Astrocyte of the cerebellum (primary cell): ENCODE measurements at places on chromosomes 6 and 20.

GRCh38 chr6:3902871-3903648 lies 53.9 kb downstream of the FAM50B start:
- no peak for DNase-seq

GRCh38 chr6:158337332-158337731 lies 25.1 kb downstream of the TULP4 start:
- DNase-seq, result no peak

DNA sequence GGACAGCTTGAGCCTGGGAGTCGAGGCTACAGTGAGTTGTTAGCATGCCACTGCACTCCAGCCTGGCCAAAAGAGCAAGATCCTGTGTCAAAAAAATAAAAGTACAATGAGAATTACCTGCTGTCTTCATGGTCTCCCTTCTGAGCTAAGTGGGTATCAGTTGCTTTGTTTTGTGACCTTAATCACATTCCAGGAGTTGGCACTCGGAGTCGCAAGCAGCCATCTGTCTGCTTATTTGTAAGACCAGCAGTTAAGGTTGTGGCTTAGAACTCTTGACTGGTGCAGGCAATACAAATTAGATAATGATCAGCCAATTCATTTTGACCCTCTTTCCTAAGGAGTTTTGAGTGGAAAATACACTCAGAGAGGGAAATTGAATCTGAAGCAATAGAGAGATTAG lies 114.0 kb downstream of the MYO6 start:
- no peak for DNase-seq

- no peak for DNase-seq
Observed at GRCh38 chr6:112106562-112106961, 19.2 kb downstream of the FAM229B start.

- no peak for DNase-seq
Observed at GRCh38 chr6:113736978-113737377, 120.2 kb upstream of the MARCKS start.

DNA sequence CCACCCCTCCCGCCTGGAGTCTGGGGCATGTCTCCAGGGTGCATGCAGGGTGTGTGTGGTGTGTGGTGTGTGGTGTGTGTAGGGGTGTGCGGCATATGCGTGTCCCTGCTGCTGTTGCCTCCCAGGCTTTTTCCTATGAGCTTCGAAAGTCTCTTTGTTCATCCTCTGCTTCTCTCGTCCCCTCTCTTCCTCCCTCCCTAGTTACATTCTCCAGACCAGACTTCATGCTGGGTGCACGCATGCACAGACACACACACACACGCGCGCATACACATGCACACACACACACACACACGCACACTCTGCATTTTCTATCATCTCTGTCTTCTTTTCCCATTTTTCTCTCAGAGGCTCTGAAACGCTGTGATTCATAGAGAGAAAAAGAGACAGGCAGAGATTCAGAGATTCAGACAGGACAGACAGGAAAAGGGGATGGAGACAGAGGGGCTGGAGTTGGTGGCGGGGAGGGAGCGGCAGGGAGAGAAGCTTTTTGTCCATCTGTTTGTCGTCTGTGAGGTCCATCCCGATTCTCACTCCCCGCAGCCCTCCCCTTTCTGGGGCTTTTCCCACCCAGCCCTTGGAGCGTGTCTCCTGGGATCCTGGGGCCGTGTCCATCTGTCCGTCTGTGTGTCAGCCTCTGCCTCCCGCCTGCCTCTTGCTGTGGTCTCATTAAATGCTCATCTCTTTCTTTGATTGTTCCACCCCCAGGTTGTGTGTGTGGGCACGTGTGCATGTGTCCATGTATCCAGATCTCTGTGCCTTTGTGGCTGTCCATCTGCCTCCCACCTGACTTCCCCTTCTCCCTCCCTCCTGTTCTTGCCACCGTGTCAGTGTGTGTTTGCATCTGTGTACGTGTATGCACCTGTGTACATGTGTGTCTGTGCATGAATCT lies 62.6 kb downstream of the SRC start:
- DNase-seq, result no peak

DNA sequence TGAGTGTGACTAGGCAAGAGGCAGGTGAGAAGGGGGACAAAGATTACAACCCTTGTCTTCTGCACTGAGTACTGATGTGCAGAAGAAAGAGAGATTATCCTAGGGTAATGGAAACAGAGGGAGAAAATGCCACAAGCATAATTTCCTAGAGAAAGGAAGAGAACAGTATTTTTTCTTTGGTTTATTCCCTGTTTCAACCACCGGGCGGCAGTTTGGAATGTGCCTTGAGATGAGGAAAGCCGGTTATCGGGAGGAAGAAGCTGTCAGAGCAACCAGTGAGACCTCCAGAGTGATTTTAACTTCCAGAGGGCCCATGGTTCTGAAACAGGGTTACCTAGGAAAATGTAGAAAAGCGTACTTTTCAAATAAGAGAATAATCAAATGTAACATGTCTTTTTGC lies 121.4 kb downstream of the REV3L start:
- DNase-seq, result peak; percentile 32

DNA sequence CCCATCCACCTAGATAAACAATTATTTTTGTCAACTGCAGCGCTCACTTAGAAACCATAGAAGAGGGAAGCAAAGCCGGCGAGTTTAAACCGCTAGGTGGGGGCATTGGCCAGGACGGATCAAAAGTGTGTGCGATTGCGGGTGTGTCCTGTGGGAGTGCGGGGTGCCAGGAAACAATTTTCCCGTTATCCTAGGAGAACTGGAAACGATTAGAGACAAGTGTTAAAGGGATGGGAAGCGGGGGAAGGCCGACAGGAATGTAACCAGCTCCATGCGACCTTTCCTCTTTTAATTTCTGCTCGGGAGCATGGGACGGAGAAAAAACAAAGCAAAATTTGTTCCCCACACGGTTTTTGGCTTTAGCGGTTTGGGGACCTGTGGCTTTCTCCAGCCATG lies 2.8 kb upstream of the HTR1B start:
- DNase-seq, result peak; percentile 53

- no peak for DNase-seq
Observed at GRCh38 chr6:140153703-140154102, 779.3 kb upstream of the CITED2 start.

DNA sequence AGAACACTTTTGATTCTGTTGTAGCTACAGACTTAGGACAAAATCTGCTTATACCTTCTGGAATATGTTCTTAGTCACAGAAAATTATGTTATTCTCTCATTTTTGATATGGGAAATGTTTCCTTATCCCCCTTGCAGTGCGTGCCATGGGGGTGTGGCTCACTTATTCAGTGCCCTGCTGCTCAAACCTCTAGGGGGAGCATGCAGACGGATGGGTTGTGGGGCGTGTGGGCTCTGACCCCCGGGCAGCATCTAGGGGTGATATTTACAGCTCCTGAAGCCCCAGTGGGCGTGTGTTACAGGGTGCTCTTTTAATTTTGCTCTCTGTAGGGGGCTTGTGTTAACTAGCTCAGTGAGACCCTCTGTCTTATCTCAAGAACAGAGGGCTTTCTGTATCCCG lies 61.3 kb upstream of the FERMT1 start:
- DNase-seq, result no peak
